Thyroid gland (tissue), 4 donors: ENCODE measurements at places on chromosomes 5 and 9. TPM values are rescaled to one million over a fixed set of nuclear protein-coding genes. Genes with fewer than 3 reads are reported as not detected.

SLC22A5 gene
- 18.1 TPM for total RNA-seq

FOXD4L5 gene
- total RNA-seq, result 0.54 TPM

ZNF454 gene
- 2.0 TPM for total RNA-seq

SLC34A3 gene
- total RNA-seq, result not detected

SLC46A2 gene
- not detected for total RNA-seq

CTXN3 gene
- not detected for total RNA-seq

PROB1 gene
- total RNA-seq, result 1.6 TPM

APC gene
- total RNA-seq, result 73.0 TPM

NEUROG1 gene
- not detected for total RNA-seq

MARCOL gene
- not detected for total RNA-seq

PURA gene
- 37.4 TPM for total RNA-seq
